AG08396 (cell line): ENCODE measurements at places on chromosomes 11 and 22.
A peak's percentile ranks its signal among the peaks of the same experiment; 100 is the strongest.

DNA sequence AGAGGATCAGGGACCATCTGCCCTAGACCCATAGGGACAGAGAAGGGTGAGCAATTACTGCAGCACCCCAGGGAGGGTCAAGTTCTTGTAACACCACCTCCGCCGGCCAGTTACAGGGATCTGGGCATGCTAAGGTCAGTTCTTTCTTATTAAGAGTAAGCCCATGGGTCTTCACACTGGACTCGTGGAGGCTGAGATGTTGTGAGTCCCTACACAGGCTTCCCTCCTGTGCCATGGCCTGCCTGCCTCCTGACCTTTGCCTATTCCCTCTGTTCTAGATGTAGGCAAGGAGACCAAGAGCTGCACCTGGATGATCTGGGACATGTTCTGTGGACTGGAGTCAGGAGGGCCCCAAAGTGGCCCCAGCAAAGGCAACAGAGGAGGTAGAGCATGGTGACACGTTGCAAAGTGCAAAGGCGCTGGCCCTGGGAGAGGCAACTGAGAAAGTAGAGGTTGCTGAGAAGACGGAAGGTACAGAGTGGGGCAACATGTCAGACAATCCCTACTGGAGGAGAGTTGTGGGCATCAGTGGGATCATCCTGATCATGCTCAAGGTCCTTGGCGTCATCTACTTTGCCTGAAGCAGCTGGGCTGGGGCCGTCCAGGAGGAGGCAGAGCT lies 16.3 kb upstream of the GNAZ start:
- DNase-seq, result no peak

- DNase-seq, result no peak
These were observed 2.4 kb upstream of the MMP13 start for GRCh38 chr11:102957953-102958352.

DNA sequence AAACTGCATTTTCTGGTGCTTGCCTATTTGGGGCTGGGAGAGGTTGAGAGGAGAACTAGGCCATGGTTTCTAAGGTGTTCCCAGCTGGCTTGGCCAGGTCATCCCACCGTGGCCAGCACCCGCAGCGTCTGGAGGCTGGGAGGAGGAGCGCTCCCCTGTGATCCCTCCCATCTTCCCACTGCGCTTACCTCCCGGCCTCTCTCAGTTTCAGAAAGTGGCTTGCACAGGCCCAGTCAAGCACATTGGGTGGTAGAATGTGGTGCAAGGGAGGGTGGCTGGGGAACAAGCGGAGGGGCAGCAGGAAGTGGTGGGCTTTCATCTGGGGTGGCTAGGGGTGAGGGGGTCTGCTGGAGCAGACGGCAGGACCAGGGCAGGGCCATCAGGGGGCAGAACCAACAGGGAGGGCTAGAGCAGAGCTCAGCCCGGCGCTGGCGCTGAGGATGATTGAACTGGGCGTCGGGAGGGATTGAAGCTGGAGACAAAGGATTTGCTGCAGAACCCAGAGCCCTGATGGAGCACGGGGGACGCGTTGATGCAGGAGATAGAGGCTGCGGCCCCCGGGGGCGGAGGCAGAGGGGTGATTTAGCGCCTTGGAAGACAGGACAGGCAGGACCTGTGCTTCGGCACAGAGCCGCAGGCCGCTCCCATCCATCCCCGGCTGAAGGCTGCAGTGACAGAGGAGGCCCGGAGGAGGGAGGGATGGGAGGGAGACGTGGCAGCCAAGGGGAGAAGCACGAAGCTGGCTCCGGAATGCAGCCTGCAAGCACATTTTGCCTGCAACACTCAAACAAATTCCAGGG lies 76.0 kb downstream of the TRIM29 start:
- peak; percentile 42 for DNase-seq

DNA sequence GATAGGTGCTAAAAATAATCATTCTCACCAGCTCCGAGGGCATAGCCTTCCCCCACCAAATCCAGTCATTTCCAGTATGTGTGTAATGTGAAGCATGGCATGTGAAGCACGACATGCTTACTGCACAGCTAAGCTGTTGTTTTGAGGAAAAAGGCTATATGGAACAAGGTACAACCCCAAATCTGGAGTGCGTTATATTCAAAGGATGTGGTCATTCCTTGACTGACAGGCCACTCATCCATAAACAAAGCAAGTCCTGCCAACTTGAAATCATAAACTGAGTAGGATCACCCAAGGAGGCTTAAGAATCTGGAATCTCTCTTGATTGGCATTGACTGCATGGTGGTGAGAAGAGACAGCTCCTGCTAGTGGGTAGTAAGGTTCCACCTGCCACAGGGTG lies 3.7 kb downstream of the MAP6 start:
- DNase-seq, result no peak

DNA sequence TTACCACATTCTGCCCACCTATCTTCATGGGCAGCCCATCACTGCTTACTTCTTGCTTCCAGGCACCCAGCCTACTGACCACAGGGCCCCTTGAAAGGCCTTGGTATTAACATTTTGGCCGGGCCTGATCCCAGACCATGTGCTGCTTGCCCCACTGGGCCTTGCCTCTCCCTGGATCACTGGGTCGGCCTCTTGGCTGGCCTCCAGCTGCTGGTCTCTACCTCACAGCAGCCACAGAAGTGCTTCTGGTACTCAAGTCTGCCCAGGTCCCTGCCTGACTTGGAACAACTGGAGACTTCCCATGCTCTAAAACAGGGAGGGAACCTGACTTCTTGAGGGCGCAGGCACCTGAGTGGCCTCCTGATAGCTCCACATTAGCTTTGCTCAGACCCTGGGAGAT lies 63.6 kb downstream of the THAP12 start:
- DNase-seq, result no peak

GRCh38 chr11:112050721-112051120 lies 23.1 kb downstream of the PIH1D2 start:
- no peak for DNase-seq
